HFFc6 (cell line): ENCODE measurements at places on chromosomes 7 and 10.
A peak's percentile ranks its signal among the peaks of the same experiment; 100 is the strongest.

DNA sequence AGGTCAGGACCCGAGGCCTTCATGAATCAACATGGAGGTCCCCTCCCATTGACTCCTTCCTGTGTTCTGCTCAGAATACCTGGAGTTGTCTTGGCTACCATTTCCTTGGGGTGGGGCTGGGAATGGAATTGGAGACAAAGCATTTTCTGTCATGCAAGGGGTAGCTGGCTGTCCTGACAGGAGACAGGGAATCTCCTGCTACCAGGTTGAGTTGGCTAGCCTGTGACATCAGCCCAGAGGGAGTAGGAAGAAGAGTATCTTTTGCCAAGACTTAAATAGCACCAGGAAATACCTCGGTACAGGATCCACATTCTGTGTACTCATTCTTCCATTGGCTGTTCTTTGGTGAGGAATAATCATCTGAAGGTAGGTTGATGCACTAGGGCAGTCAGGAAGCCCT lies 4.9 kb downstream of the ZDHHC16 start:
- DNase-seq = no peak

GRCh38 chr7:36286226-36286625 lies 103.4 kb upstream of the ANLN start:
- no peak for DNase-seq

DNA sequence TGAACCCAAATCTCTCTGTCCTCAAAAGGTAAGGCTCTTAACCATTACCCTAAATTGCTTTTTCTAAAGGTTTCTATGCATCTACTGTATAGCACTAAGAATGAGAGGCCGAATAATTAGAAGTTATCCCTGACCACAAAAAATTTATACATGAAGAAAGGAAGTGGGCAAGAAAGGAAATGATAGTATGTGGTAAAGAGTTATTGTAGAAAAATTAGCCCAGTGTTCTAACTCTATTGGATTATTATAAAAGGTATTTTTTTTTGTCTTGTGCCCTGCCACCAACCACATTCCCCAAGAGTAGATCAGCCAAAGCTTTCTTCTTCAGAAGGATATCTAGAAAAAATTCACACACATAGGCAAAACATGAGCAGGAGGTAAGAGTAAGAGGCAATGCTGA lies 45.4 kb downstream of the DKK1 start:
- DNase-seq = peak; percentile 9

DNA sequence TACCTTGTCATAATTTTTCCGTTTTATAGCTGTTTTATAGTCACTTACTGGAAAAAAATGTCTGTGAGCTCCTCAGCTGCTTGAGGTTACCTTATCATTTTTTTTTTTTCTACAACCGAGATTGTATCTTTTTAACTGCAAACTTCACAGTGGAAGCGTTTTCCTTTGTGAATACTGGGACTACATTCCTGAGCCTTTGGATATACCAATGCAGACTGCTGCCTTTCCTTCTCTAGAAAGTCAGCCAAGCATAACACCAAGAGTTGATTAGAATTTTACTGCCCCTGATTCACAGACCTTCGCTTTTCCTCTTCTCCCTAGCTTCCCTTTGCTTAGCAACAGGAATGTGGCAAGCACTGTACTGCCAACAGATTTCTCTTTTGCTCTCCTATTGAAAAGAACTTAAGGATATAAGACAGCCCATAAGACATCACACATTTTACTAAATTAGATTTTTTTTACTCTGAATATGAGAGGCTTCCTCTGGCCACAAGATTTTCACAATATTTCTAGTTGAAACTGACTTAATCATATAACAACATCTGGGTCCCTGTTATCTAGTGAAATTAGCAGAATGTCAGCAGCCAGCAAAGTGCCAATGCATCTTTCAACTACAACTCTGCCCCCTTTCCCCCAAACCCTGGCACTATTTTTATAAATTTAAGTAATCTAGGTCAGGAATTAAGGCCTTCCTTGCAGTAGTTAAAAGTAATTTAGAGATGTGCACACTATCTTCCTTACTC lies 170.6 kb downstream of the PRKG1 start:
- peak; percentile 65 for DNase-seq

- no peak for DNase-seq
Measured at GRCh38 chr7:104723001-104723400, 291.0 kb upstream of the KMT2E start.

DNA sequence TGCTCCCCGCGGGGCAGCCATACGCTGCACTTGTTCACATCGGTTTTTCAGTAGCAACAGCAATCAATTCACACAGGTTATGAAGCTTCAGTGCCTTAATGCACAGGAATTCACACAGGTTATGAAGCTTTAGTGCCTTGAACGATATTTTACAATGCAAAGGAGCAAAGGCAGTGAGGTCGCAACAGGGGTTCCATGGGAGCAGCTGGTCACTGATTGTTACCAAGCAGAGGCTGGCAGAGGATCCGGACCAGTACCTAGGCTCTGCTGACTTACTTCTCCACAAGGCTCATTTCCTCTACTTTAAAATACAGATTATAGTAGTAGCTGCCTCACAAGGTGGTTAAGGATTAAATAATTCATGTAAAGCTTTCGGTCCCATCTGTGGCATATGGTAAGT lies 95.2 kb upstream of the ODAD2 start:
- no peak for DNase-seq

- DNase-seq = peak; percentile 75
Measured at GRCh38 chr10:89115876-89116627, 91.1 kb downstream of the CH25H start.

DNA sequence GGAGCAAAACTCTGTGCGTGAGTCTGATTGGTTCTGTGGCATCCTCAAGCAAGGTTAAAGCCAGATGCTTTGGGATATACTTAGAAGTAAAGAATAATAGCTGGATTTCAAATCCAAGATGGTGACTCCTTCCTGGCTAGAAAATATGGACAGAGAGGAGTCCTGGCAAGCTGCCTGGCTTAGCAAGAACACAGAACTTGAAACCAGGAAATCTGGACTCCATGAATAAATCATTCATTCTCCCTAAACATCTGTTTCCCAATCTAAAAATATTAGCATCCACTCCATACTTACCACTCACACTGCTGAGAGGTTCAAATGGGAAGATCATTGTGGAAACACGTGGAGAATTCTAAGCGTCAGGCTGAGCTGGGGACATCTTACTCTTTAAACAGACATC lies 1074.1 kb upstream of the AUTS2 start:
- DNase-seq = no peak

DNA sequence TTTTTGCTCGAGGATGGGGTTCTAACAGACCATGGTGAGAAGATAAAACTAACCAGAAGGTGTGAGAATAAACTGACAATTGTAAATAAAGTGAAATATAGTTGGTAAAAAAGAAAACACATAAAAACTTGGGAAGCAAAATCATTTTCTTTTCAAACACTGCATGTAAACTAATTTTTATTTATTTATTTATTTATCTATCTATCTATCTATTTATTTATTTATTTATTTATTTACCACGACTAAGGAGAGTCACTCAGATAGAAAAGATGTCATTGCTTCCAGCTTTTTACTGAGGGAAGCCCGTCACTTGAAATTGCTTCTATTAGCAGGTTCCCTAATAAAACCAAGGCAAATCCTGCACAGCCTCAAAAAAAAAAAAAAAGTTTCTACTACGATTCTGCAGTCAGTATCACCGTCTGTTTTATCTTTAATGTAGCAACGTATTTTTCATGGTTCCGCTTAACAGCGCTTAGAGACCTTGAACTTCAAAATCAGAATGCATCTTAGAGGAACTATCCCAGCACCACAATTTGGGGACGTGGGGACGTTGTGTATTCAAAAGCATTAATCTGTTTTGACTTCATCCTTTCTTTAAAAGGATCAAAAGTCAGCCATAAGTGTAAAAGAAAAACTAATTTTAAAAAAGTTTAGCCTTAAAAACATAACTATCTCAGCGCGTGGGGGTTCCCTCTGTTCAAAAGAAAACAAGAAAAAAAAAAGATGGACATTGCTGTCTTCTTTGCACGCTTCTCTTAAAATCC lies 33.3 kb upstream of the EBLN1 start:
- no peak for DNase-seq
